ENCODE measurements at places on chromosomes 2 and 18.

DNA sequence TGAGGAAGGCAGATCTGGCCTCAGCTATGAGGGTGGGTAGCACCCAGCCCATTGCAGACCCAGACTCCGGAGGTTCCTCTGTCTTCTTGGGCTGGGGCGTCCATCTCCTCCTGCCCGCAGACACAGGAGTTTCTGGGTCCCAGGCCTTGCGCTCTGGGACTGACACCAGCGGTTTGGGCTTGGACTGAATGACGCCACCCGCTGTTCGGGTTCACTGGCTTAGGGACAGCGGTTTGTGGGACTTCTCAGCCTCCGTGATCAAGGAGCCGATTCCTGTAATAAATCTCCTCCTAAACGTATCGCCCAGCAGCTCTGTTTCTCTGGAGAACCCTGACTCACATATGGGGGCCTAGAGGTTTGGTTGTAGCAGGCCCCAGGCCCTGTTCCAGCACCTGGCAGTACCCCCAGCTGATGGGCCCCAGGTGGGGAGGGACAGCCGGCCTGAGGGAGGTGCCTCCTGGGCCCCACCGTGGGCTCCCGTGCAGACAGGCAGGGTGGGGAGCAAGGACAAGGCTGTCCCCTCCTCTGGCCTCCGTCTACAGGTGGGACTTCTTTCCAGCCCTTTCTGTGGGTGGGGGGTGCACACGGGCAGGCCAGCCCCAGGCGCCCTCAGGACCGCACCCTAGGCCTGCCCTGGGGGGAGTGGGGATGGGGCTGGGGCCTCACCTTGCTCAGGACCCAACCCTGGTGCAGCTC is 4.5 kb upstream of the AQP12A start:
- no peak for DNase-seq

DNA sequence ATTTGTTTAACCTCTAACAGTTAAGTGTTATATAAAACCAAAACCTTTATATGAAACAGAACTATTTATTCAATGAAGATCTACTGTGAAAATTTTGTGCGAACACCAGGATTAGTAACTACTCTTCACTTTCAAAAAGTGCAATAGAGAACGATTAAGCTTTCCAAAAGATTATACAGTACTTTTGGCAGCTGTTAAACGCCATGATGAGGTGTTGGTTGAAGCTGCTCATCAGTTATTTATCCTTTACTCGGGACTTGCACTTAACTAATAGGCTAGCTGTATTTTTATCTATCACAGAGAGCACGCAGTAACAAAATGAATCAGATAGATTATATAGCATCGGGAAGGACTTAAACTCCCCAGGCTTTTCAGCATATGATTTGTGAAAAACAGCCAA is 113.6 kb downstream of the GCA start:
- DNase-seq = no peak

DNA sequence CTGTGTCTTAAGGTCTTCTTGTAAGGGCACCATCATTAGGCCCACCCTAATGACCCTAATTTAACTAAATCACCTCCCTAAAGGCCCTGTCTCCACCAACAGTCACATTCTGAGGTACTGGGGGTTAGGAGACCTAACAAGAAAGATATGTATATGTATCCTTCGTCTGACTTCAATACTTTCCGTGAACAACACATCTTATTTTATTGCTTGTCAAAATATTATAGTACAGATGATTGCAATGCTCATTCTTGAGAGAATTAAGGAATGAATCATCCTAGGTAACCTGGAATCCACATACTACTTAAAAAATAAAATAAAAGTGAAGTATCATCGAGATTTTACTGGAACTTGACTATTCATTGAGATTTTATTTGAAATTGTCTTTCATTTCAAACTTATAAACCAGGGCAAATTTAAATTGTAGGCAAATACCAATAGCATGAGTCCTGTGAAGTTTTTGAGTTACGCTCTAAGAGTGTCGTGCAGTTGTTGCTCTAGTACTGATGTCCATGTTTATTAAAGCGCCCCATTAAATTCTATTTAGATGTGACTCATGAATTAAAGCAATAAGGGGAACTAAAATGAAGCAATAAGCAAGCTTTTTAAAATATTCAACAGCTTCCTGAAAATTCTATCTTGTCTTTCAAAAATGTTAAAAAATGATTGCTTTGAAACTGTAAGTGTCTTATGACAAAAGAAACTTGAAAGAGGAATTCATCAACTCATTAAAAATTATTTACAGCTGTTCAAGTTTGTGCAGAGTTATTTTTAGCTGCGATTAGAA is 40.0 kb downstream of the CCDC102B start:
- DNase-seq = no peak

DNA sequence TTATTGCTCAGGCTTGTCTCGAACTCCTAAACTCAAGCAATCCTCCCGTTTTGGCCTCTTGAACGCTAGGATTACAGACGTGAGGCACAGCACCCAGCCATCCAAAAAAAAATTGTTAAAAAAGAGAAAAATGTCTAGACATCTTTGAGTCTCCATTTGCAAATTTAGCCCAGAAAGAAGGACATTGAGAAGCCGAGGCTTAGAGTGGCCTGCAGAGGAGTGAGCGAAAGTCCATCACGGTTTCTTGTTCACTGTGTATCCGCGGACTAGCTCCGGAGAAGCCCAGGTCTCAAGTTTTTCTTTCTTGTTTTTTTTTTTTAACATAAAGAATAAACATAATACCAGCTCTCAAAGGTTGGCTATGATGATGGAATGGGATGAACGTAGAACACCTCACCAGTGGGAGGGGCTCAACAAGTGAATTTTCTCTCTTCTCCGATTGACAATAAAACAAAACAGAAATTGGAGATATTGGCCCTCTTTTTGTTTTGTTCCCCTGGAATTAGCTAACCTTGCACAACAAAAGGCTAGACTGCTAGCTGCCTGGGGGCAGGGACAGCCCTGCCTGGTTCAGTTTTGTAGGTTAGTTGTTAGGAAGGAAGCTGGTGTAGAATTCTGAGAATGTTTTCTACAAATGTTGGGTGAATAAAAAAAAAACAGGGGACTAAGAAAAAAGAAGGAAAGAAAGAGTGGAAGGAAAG is 163.4 kb downstream of the MYCN start:
- no peak for DNase-seq
